ENCODE measurements at places on chromosomes 11 and 22. TPM values are rescaled to one million over a fixed set of nuclear protein-coding genes. Genes with fewer than 3 reads are reported as not detected.

DNA sequence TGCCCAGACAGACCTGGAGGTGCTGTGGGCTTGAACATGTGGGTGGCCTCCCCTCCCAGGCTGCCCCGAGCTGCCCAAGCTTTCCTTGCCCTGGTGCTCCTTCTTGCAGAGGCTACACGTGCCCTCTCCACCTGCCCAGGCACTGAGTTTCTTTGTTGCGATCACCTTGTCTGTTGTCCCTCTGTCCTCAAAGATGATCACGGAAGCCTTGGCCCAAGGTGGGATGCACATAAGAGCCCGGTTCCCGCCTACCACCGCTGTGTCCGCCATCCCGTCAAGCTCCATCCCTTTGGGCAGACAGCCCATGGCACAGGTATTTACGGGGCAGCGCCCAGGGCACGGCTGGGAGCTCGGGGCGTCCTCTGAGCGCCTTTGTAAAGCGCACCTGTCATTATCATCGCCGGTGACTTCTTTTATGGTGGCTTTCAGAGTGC lies 67.5 kb downstream of the MED15 start:
- no peak for DNase-seq

ANKK1 gene
- 0.89 TPM for polyA plus RNA-seq

BBOX1 gene
- polyA plus RNA-seq = 51.0 TPM

ARL14EP gene
- polyA plus RNA-seq = 53.5 TPM

ART5 gene
- polyA plus RNA-seq = 4.6 TPM

SCGB1C1 gene
- 1.3 TPM for polyA plus RNA-seq
